Thymus (tissue), 14 donors: ENCODE measurements at places on chromosomes 2 and 18.

DNA sequence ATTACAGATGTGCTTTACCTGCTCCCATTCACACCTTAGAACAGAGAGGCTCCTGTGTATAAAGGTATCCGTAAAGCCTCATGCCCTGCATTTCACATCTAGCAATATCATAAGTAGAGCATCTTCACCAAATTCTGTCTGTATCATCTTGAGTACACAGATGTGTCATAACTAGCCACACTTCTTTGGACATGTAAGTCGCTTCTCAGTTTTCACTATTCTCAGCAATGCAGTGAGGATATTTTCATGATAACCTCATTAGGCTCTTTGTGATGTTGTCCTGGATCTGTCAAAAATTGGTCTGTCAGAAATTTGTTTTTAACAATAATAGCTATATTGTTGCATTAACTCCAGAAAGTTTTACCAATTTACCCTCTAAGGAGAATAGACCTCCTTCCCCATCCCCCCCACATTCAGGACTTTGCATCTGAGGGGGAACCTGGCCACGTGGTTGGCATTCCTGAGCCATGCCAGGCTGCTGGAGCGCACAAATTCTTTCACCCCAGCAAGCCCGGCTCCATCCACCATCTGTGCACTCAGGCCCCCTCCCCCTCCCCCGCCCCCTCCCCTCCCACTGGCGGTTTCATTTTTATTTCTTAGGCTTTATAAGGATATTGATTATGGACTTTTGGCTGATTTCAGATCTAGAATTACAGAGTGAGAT, 34.1 kb downstream of the AGAP1 start:
- DNase-seq, result no peak

DNA sequence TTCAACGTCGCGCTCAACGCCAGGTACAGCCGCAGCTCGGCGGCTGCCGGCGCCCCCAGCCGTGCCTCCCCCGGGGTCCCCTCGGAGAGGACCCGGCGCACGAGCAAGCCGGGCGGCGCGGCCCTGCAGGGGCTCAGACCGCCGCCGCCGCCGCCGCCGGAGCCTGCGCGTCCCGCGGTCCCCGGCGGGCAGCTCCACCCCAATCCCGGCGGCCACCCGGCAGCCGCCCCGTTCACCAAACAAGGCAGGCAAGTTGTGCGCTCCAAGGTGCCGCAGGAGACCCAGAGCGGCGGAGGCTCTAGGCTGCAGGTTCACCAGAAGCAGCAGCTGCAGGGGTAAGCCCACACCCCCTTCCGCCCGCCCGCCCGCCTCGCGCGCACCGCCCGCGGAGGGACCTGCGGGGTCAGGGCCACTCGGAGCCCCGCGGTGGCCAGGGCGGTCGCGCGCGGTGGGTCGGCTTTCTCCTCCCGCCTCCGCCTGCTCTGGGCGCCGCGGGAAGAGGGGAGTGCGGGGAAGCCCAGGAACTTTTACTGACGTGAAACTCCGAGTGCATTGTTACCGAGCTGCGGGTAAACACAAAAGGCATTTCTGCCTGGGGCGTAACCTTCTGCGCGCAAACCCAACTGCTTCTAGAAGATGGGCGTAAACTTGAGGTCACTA, 861 bp downstream of the LTBP1 start:
- DNase-seq, result no peak

DNA sequence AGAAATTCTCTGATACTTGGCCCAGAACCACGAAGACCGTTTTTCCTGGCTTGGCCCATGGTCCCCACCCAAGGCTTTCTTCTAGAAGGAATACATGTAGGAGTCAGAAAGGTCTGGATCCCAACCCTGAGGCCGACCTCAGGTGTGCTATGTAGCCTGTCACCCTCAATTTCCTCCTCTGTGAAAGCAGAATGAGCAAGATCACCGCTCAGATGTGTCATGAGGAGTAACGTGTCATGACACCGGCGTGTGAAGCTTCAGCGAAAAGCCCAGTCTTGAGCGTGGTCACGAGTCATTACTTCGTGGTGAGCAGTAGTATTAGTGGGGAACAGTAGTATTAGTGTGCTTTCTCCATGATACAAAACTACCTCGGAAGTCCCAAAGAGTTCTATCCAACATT, 103.4 kb downstream of the ALPK2 start:
- DNase-seq, result no peak

DNA sequence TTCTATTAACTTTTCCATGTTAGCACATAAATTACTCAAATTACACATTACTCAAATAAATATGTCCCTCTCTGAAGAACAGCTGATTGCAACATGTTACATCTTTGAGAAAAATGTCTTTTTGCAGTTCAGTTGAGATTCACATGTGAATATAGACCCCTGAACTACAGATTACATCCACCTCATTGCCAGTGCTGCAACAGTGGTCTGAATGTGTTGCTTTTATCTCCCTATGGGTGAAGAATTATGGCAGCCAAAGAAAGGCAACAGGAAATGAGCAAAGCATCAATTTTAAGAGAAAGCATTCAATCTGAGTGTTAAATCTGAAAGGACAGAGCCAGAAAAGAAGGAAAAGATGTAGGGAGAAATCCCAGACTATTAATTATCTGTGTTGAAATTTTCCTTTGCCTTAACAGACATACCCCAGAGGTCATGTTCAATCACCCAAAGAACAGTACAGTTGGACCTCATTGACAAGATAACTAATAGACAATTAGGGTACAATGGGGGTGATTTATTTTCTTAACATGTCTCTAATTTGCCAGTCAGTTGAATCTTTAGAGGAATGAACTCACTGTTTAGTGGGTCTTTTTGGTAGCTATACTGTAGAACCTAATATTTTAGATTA, 620.2 kb downstream of the CPS1 start:
- no peak for DNase-seq

- peak; percentile 36 for DNase-seq
Measured at GRCh38 chr2:43210125-43210466, 16.3 kb downstream of the ZFP36L2 start.

GRCh38 chr2:2938481-2938880, 439.1 kb downstream of the EIPR1 start:
- no peak for DNase-seq

GRCh38 chr18:36217348-36217747, 30.1 kb downstream of the MOCOS start:
- DNase-seq, result no peak

GRCh38 chr2:481388-481787, 193.5 kb upstream of the ALKAL2 start:
- DNase-seq, result no peak

GRCh38 chr2:57542081-57542480, 504.5 kb upstream of the VRK2 start:
- DNase-seq, result no peak

GRCh38 chr2:2022941-2023586, 278.7 kb upstream of the PXDN start:
- no peak for DNase-seq

GRCh38 chr2:133504566-133505505, 63.4 kb downstream of the NCKAP5 start:
- no peak for DNase-seq

DNA sequence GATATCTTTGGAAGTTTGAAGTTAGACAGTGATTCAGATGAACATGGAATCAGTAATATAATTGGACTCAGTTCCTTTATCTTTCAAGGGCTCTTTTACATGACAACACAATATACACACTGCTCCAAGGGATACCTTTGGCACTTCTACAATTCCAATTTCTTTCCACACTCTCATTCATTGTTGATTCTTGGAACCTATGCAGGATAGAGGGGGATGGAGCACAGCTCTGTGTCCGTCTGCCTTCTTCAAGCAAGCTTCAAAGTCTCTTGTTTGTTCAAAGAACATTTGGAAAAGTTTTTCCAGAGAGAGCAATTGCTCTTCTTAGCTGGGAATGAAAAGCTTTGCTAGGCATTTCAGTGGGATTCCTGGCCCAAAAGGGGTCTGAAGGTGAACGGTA, 276.2 kb upstream of the ZEB2 start:
- DNase-seq, result no peak

- no peak for DNase-seq
Measured at GRCh38 chr18:25283781-25284180, 68.2 kb downstream of the ZNF521 start.

DNA sequence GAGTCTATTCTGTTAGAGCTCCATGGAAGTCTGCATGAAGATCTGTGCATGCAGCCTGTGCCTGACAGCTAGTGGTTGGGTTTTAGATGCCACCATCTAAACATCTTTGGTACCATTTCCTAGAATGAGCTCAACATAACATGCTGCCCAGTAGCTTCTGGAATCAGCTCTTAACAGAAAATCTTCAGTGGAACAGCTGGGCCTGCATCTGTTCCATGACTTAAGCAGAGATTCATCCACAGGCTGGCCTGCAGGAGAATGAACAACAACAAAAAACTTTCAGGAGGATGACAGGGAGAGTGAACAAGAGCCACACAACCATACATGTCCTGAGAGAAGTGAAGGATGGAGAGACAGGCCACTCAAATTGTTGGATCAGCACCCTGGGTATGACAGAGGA, 316.6 kb downstream of the RDH14 start:
- no peak for DNase-seq

DNA sequence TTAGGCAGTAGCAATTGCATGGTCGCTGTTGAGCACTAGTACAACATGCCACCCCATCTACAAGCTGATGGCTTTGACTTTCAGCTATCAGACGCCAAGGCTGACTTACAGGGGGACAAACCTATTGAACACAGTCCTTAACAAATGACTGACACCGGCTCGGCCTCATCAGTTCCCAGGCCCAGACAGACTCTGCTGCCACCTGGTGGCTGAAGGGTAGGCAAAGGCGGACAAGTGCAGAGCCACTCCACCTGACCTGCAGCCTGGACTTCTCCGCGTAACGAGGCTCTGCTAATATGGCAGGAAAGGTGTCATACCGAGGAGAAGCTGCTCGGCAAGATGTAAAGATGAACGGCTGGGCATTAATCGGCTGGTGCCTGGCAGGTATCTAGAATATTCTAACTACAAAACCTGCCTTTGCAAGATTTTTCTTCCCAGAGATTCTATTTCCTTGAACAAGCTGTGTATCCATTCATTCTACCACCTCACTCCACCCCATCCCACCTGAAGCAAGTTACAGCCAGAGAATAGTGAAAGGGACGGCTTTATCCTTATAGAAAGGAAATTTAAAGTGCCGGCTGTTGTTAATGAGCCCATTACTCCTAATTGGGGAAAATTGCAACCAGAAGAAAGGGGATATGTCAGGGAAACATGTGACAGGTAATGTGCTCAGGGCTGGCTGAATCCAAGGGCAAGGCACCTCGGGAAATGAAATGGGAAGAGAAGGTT, 67.4 kb downstream of the STEAP3 start:
- DNase-seq, result peak; percentile 8

DNA sequence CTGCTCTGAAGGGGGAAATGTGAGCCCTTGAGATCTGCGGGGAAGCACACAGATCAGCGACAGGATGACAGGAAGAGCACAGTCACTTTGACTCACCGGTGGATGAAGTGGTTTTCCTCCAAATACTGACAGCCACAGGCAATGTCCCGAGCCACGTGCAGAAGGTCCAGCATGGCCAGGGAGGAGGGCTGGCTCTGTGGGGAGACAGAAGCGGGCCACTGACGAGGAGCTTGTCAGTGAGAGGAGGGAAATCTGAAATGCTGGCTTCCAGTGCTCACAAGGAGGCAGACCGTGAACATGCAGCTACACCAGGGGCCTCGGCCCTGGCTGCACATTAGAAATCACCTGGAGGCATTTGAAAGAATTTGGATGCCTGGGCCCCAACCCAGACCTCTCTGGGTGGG, 98.7 kb downstream of the CLIP4 start:
- no peak for DNase-seq

GRCh38 chr2:204901591-204901990, 356.3 kb downstream of the PARD3B start:
- DNase-seq, result no peak

DNA sequence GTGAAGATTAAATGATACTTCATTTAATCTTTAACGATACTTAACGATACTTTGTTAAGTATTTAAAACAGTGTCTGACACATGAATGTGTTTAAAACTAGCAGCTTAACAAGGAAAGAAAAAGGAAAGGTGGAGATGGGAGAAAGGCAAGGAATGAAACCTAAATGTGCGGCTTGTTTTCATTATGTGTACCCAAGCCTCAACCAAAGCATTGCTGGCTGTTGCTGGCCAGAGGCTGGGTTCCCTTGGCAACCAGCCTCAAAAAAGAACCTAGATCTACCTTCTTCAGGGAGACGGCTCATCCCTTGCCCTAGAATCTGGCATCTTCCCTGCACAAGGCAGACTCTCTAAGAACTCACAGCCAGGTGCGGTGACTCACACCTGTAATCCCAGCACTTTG, 13.8 kb upstream of the PCBP1 start:
- DNase-seq, result no peak
